ENCODE measurements at places on chromosomes 4 and X. TPM values are rescaled to one million over a fixed set of nuclear protein-coding genes. Genes with fewer than 3 reads are reported as not detected.
A peak's percentile ranks its signal among the peaks of the same experiment; 100 is the strongest.

GRCh38 chrX:34863906-34864305 is 78.7 kb upstream of the FAM47B start:
- no peak for DNase-seq

DNA sequence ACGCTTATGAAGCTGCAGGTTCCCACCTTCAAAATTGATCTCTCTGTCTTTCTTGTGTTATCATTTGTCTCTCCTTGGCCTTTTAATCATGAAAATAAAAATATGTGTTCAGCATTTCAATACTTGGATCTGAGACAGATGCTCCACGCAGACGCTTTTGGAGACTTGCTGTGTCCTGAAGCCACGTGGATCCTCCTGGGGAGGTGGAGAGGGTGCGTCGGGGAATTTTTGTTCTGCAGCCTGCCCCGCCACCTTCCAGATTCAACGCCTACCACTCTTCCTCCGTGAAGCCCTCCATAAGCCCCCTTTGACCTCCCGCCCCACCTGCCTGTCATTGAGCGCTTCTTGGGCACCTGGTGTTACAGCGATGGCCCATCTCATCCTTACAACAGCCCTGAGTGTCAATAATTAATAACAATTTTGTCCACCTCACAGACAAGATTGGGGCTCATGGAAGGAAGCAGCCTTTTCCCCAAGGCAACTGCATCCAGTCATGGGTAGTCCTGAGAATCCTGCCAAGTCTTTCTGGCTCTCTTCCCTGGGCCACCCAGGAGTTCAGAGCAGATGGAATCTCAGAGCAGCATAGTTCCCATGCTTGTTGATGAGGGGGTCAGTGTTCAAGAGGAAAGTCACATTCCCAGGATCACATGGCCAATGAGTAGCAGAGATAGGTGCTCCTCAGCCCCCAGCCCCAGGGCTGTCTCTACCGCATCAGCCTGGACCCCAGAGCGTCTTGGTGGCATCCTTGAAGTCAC is 172.6 kb upstream of the PSAPL1 start:
- DNase-seq: no peak

- no peak for DNase-seq
These were observed 82.8 kb upstream of the CAMK2D start for GRCh38 chr4:113844369-113844768.

GRCh38 chrX:129145385-129145784 is 377.9 kb downstream of the SMARCA1 start:
- DNase-seq: no peak

GRCh38 chr4:184196730-184197385 is 20.8 kb downstream of the ENPP6 start:
- no peak for DNase-seq

NXF2B gene
- 0.76 TPM for total RNA-seq

PAGE2 gene
- not detected for total RNA-seq

DNA sequence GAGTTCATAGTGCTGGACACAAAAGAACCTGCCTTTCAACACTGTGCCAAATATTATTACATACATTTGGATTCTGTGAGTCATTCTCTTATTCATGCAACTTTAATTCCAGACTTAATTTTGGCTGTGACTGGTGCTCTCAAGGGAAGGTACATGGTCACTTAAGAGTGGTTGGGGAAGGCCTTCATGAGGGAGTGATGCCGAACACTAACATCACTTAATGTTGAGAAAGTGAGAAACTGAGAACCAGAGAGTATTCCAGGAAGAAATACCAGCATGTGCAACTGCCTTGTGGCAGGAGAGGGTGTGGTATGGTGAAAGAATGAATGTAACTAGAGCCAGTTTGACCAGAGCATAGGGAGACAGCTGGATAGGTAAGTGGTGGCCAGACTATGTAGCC is 41.5 kb upstream of the FHDC1 start:
- peak; percentile 48 for DNase-seq

- DNase-seq: peak; percentile 30
These were observed 2.7 kb downstream of the TFE3 start for GRCh38 chrX:49040376-49040955.

GRCh38 chrX:4550018-4550417 is 836.6 kb upstream of the PRKX start:
- DNase-seq: no peak

GRCh38 chr4:147628415-147628814 is 11.2 kb downstream of the TMEM184C start:
- DNase-seq: no peak

DNA sequence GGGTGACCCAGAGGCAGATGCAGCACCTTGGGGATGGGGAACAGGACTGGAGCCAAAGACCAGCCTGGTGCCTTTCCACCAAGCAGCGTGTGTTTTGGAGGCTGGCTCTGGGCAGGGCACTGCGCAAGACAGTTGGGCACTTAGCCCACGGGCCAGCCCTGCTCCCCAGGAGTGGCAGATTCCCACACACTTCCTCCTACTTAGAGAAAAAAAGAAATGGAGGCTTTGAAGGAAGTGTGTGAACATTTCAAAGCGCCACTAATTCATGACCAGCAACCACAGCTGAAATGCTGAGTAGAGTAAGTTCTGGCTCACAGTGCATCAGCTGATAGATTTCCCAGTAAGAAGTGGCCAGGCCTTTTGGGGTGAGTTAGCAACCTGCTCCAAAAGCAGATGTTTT is 54.9 kb upstream of the LGI2 start:
- no peak for DNase-seq

DNA sequence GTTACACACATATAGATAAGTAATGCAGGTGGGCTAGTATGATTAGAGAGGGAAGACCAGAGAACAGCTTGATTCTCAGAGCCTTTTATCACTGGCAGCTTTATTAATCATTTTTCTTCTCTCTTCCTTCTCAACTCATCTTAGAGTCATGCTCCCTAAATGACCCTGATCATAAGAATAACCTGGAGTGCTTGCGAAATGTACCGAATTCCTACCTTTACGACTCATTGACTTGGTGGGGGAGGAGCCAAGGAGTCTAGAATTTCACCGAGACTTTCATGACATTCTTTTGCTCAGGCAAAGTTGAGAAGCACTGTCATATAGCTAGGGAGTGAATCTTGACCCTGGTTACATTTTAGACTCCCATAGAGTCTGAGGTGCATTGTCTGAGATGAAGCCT is 298.9 kb upstream of the PUDP start:
- peak; percentile 59 for DNase-seq

ADAM29 gene
- total RNA-seq: not detected

CLTRN gene
- not detected for total RNA-seq

- no peak for DNase-seq
These were observed 27.3 kb upstream of the GPRASP2 start for GRCh38 chrX:102684772-102685520.

Measured in HT1080 (cell line).